ENCODE measurements at places on chromosomes 6 and 20.

GRCh38 chr20:33081411-33082154 is 2.1 kb downstream of the BPIFB4 start:
- DNase-seq, result no peak

DNA sequence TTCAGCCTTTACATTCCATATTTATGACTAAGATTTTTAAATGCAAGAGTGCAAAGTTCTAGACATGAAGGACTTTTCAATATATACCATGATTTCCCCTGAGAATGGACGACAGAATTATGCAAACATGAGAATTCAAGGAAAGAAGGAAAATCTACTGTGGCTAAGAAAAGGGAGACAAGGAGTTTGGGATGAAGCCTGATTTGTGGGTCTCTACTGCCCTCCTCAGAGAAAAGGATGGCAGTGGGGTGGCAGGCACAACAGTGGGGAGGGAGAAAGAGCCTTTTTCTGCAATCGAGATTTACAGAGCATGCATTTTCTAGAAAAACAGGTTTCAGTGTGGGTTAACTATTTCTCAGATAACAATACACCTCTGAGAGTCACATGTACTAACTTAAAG is 466.9 kb upstream of the NRSN1 start:
- no peak for DNase-seq

DNA sequence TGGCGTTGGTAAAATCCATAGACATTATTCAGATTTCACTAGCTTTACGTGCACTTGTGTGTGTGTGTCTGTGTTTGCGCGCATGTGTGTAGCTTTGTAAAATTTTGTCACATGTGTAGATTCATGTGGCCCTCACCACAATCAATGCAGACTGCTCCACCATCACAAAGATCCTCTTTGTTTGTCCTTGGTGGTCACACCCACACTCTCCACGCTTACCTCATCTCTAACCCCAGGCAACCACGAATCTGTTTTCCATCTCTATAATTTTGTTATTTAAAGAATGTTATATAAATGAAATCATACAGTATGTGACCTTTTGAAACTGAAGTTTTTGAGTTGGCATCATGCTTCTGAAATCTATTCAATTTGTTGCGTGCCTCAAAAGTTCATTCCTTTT is 58.5 kb downstream of the GRM1 start:
- no peak for DNase-seq

- DNase-seq, result no peak
Measured at GRCh38 chr6:3119040-3119723, 671 bp downstream of the BPHL start.

DNA sequence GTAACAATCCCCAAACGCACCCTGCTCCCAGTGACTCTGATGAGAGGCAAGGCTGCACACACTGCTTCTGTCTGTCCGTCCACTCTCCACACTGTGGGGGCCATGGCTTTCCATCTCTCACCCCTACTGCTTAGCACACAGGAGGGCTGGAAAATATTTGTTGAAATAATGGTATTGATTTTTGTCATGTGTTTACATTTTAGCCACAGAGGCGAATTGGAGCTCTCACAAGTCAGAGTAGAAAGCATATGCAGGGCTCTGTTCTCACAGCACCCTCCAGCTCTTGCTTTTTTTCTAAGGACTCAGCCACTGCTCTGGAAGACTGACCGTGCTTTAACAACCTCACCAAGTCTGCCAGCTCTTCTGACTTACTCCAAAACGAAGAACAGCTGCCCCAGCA is 273.8 kb downstream of the GMDS start:
- DNase-seq, result no peak

- no peak for DNase-seq
Measured at GRCh38 chr6:12313992-12314589, 23.9 kb downstream of the EDN1 start.

GRCh38 chr20:46770330-46771194 is 61.1 kb downstream of the SLC2A10 start:
- no peak for DNase-seq

GRCh38 chr6:8738951-8739350 is 303.6 kb upstream of the SLC35B3 start:
- no peak for DNase-seq

GRCh38 chr20:36303020-36303595 is 3.0 kb upstream of the DLGAP4 start:
- no peak for DNase-seq

DNA sequence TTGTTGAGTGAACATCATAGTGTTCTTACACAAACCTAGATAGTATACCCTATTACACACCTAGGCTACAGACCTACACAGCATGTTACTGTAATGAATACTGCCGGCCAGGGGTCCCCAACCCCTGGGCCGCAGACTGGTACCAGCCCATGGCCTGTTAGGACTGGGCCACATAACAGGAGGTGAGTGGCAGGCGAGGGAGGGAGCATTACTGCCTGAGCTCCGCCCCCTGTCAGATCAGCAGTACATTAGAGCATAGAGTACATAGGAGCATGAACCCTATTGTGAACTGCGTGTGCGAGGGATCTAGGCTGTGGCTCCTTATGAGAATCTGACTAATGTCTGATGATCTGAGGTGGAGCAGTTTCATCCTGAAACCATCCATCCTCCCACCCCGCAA is 126.3 kb downstream of the PRND start:
- DNase-seq, result no peak

GRCh38 chr20:58492074-58492718 is 23.0 kb downstream of the APCDD1L start:
- DNase-seq, result no peak

DNA sequence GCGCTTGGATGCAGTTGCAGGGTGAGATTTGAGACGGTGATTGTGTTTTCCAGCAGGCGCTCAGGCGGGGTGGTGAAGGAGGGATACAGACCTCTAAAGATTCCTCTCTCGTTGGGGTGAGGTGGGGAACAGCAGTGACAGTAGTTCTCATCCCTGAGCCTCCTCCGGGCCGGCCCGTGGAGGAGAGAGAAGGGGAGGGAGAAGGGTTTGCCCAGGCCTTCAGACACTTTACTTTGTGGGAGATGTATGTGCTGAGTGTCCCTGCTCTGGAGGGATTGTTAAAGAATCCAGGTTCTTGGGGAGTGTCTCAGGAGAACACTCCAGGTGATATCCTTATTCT is 41.0 kb downstream of the PSMB9 start:
- no peak for DNase-seq

DNA sequence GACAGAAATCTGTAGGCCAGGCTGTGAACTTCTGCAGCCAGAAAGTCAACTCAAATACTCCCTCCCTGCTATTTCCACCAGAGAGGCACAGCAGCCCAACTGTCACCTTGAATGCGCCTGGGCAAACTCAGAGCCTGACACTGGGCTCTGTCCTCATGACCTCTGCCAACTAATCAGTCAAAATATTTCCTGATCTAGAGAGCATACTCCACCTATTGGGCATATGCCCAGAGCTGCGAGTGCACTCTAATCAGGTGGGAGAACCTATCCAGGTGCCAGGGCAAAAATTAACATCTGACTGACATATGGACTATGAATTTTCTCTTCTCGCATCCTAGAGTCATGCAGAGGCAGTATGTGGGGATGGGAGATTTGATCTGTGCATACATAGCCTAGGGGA is 406.3 kb upstream of the RUNX2 start:
- DNase-seq, result no peak

GRCh38 chr6:134134654-134135053 is 82.2 kb upstream of the SLC2A12 start:
- DNase-seq, result no peak

DNA sequence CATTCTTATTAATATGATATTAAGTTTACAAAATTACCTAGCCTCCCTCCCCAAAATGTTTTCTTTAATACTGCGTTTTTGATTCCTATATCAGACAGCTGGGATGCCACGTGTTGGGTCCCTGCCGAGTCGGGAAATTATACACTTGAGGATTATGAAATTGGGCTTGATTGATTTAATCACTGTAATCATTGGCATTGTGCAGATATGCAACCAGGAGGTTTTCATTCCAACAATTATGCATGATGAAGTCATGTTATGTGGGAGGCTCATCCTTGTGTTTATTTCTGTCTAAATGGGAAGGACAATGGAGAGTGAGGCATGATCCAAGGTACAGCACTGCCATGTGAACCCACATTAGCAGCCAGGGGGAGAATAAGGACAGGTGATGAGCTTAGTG is 30.6 kb upstream of the RIPOR2 start:
- no peak for DNase-seq

DNA sequence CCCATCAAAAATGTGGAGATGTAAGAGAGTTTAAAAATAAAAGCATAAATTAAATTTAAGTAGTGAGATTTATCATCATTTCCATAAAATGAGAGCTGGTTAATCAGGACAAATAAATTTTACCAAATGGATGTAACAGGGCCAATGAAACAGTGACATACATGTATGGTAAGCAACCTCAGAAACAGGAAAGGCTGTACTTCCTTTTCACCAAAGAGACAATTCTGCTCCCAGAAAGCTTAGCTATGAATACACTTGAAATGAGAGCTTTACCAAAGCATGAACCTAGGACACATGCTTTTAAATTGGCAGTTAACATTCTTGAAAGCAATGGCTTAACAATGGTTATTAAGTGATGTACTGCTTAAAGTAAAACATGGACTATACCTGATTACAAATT is 12.1 kb upstream of the UBE2J1 start:
- DNase-seq, result no peak

- no peak for DNase-seq
Measured at GRCh38 chr6:158418501-158418900, 106.2 kb downstream of the TULP4 start.

DNA sequence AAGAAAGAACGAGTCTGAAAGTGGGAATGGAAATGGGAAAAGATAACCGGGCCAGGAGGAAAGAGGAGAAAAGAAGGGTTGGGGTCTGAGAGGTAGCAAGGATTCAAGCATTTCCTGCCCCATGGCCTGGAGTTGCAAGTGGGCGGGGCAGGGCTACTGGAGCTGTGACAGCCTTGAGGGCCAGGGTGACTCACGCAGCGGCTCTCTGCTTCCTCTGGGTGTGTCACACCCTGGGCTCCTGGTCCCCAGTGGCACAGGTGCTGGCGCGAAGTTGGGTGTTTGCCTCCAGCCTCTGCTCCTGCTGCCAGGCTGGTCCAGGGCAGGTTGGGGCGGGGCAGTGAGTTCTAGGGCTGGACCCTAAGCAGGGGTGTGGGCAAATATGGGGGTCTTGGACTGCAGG is 3.3 kb upstream of the ULBP3 start:
- no peak for DNase-seq

- DNase-seq, result no peak
Measured at GRCh38 chr6:89264296-89264695, 47.1 kb upstream of the GABRR1 start.

DNA sequence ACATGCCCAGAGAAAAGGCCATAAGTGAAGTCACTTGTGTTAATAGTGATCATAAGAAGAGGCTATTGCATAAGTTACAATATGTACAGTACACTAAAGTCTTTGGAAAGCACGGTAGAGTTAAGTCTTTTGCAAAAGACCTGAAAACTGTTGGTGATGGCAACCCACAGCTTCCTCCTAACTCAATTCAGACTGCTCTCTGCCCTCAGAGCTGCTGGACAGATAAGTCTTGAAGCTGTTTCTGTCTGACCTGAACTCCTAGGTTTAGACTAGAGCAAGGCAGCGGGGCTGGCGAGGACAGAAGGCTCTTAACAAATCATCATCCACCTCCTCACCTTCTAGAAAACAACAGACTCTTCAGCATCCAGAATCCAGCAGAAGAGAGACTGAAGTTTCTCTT is 125.4 kb downstream of the CD24 start:
- no peak for DNase-seq

DNA sequence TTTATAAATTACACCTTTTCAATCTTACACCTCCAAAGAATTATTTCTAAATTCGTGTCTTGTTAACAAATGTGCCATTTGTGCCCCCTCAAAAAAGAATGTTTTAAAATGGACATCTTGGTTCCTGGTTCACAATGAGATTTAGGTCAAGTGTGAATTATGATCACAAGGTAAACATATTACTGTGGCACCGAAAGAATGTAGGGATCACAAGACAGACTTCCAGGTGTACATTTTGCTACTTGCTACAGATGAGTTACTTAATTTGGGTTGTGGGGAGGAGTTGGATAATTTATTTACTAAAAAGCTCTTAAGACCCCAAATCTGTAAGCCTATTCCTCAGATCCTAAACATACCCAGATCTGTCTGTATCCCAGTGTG is 25.0 kb upstream of the ADTRP start:
- DNase-seq, result no peak

DNA sequence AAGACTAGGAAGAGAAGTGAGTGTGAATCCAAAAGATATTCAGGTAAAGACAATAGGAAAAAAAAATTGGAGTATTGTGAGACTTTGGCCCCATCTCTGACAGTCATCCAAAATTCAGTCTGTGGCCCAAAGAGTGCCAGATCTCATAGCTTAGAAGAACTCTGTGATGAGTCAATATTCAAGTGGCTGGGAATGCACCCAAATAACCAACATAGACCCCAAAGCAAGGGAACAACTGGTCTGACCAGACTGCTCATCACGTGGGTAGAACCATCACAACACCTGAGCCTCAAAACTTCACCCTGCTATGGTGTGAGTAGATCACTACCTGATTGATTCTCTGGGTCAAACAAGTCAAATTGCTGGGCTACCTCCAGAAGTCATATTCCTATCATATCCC is 51.1 kb upstream of the TRDN start:
- no peak for DNase-seq

DNA sequence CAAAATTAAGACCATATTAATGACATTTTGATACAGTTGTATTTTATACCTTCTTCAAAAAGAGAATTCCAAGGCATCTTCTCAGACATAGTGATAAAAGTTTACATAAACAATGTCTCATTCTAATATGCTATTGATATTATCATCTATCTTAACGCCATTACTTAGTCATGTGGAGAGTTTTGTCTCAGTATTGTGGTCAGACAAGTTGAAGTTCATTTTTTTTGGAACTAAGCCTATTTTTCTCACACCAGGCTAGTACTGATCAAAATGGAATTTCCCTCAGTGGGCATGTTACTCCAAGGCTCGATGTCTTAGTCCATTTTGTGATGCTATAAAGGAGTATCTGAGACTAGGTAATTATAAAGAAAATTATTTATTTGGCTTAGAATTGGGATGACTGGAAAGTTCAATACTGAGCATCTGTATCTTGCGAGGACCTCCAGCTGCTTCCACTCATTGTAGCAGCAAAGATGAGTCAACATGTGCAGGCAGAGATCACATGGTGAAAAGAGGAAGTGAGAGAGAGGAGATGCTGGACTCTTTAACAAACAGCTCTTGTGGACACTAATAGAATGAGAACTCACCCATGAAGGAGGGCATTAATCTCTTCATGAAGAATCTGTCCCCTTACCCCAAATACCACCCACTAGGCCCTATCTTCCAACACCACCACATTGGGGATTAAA is 825.5 kb upstream of the MANEA start:
- DNase-seq, result no peak

DNA sequence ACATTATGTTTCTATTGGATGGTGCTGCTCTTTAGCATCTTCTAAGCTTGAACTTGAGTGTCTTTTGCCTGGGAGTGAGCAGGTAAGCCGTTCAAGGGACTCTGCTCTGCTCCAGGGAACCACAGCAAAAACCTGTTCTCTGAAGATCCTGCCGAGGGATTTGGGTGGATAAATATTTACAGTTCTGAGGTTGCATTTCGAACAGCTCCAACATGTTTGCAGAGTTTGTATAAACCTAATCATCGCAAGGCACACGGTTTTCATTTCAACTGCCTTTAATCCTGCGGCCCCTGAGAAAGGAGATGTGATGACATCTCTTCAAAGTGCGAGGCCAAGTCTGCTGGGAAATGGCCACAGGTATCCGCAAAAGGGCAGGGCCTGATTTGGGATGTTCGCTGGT is 293.4 kb downstream of the TFAP2C start:
- DNase-seq, result no peak
